Stimulated activated CD8-positive, alpha-beta memory T cell treated with anti-CD3 and anti-CD28 coated beads, Interleukin-2, amount 100 ng/mL, for 1 hour (primary cell): ENCODE measurements at places on chromosomes 12 and 14.

- no peak for DNase-seq
These were observed 257.5 kb downstream of the MSRB3 start for GRCh38 chr12:65535946-65536345.

DNA sequence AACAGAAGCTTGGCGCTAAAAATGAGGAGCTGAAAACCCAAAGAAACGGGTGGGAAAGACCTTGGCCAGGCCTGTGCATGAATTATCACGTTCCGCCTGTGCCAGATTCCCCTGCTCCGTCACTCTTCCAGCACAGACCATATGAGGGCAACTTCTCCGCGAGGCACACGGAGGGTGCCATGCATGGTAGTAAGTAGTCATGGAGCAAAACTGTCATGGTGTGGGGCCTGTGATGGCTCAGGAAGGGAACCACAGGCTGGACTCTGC lies 148.2 kb downstream of the ANO2 start:
- no peak for DNase-seq

GRCh38 chr14:82490397-82490796 lies 956.7 kb upstream of the SEL1L start:
- no peak for DNase-seq

GRCh38 chr14:58177125-58177524 lies 22.8 kb upstream of the ACTR10 start:
- DNase-seq, result no peak

- DNase-seq, result no peak
These were observed 47.5 kb downstream of the DLK1 start for GRCh38 chr14:100774164-100774537.

DNA sequence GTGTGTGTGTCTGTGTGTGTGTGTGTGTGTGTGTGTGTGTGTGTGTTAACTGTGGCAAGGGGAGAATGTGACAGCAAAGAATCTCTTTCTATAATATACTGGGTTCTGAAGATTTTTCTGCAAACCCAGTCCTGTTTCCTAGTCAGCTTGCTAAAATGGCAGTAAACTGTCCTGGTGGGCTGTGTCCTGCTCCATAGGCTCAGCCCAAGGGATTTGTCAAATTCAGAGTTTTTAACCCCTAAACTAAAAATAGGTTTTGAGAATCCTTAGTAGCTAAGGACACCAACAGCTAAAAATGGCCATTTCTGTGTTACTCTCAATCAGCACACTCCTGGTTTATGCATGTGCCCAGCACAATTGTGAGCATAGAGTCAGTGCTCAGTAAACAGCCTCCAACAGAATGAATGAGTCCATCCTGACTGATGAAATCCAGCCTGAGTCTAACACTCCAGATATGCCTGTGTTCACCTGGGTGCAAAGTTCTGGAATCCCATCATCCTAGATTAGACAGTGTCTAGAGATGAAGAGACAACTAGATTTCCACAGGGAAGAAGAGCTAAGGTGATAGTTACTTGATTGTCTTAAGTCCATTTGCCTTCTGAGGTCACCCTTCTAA lies 192.6 kb downstream of the TTC6 start:
- no peak for DNase-seq

GRCh38 chr12:65857840-65858239 lies 33.6 kb downstream of the HMGA2 start:
- no peak for DNase-seq

DNA sequence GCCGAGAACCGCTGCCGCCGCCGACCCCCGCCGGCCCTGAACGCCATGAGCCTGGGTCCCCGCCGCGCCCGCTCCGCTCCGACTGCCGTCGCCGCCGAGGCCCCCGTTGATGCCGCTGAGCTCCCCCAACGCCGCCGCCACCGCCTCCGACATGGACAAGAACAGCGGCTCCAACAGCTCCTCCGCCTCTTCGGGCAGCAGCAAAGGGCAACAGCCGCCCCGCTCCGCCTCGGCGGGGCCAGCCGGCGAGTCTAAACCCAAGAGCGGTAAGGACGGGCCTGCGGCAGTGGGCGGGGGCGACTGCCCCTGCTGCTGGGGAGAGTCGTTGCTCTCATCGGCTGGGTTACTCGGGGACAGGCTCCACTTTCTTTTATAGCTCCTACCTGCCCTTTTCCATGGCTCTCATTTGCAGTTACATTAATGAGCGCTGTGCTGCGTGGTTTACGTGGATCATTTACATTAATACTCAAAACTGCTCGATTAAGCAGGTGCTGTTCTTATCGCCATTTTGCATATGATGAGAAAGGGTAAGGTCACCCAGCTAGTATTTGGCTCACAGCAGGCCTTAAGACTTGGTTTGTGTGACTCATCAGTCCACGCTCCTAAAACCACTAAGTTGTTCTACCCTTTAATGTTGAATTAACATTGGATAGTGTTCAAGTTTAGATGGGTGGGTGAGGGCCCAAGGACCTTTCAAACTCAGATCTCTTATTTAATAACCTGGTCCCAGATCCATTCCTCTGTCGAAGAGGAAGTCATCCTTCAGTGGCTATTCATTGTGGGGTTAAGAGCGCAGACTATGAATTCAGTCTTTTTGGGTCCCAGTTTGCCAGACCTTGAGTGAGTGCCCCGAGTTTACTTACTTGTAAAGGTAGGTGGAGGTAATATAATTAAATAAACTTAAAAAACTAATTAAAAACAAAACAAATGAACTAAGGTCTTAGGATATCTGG lies 823 bp downstream of the RNF10 start:
- DNase-seq, result peak; percentile 13

GRCh38 chr14:75783184-75783583 lies 122.1 kb downstream of the TTLL5 start:
- no peak for DNase-seq

GRCh38 chr14:98293576-98293975 lies 978.4 kb downstream of the BCL11B start:
- no peak for DNase-seq

DNA sequence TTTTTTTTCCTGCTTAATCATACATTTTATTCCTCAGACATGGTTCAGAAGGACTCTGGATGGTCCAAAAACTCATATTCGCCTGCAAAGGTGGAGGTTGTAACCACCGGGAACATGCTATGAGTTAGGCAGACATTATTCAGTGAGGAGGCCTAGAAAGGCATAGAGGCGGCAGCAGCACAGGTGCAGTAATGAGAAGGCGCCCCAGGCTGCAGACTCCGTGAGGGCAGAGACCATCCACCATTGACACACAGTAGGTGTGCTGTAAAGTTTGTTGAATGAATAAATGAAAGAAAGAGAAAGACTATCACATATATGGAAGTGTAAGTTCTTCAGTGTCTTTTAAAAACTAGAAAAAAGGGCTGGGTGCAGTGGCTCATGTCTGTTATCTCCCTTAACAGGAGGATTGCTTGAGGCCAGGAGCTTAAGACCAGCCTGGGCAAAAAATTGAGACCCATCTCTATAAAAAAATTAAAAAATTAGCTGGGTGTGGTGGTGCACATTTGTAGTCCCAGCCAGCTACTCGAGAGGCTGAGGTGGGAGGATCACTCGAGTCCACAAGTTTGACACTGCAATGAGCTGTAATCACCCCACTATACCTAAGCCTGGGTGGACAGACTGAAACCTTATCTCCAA lies 34.5 kb upstream of the PTGR2 start:
- DNase-seq, result no peak
